ENCODE measurements at places on chromosomes 2 and 18. TPM values are rescaled to one million over a fixed set of nuclear protein-coding genes. Genes with fewer than 3 reads are reported as not detected.

The SERPINB8 gene
- total RNA-seq: 20.2 TPM

The ZNF142 gene
- total RNA-seq: 42.7 TPM

The C2orf78 gene
- not detected for total RNA-seq

The NEUROD1 gene
- 1.7 TPM for total RNA-seq

The LYG1 gene
- 3.3 TPM for total RNA-seq

The DHX57 gene
- 4.5 TPM for total RNA-seq

The SLC35F5 gene
- total RNA-seq: 160 TPM

The FABP1 gene
- 598 TPM for total RNA-seq

The GBX2 gene
- not detected for total RNA-seq

The POTEI gene
- total RNA-seq: 0.53 TPM

The ITPRIPL1 gene
- total RNA-seq: not detected

The RTP5 gene
- not detected for total RNA-seq

The AFF3 gene
- 216 TPM for total RNA-seq

The RAB17 gene
- 220 TPM for total RNA-seq

The HRH4 gene
- total RNA-seq: not detected

The KRTCAP3 gene
- 7.4 TPM for total RNA-seq

The MC5R gene
- total RNA-seq: not detected

The FAM117B gene
- 20.1 TPM for total RNA-seq

The MOCOS gene
- 22.8 TPM for total RNA-seq

Measured in Peyer's patch (tissue), 4 donors.